Cortex of kidney (tissue), 1 donor: ENCODE measurements at places on chromosomes 2 and 18.

DNA sequence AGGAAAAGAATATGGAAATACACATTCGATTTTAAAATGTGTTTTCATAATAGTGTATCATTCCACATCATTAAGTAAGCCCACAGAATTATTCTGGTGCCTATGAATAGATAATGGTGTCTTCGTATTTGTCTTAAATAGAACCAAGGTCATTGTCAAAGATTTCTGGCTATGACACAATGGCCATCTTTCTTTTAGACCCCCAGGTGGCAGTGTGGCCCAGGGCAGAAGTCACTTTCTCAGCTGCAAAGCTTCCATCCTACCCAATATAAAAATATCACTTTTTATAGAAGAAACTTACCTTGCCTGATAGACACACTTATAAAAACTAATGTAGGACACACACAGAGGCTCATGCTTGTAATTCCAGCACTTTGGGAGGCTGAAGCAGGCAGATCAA is 57.5 kb downstream of the ZRANB3 start:
- no peak for DNase-seq

GRCh38 chr2:9191041-9191481 is 15.6 kb upstream of the ASAP2 start:
- DNase-seq: no peak

GRCh38 chr2:196719110-196719872 is 79.8 kb downstream of the CCDC150 start:
- no peak for DNase-seq

DNA sequence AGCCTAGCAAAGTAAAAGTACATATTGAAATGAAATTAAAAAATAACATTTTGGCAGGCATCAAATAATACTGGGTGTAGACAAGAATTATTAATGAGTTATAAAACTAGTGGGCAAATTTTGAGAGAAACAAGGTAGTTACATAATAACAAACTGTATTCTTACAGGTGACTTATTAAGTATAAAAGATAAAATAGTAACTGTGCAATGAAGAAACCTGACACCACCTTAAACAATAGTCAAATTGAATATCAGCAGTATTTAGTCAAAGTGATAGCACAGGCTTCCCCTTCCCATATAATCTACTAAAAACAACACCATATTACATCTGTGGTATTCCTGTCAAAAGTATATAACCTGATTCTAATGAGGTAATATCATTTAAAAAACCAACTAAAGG is 1099.8 kb upstream of the CRIM1 start:
- DNase-seq: no peak

GRCh38 chr2:1350111-1350510 is 63.2 kb upstream of the TPO start:
- DNase-seq: no peak

- no peak for DNase-seq
Observed at GRCh38 chr2:171883275-171883893, 10.7 kb downstream of the SLC25A12 start.

GRCh38 chr18:75116809-75117208 is 92.1 kb downstream of the PTGR3 start:
- no peak for DNase-seq

GRCh38 chr2:138626148-138626547 is 124.6 kb downstream of the SPOPL start:
- DNase-seq: no peak

- no peak for DNase-seq
Observed at GRCh38 chr2:203908797-203909185, 27.8 kb upstream of the ICOS start.

DNA sequence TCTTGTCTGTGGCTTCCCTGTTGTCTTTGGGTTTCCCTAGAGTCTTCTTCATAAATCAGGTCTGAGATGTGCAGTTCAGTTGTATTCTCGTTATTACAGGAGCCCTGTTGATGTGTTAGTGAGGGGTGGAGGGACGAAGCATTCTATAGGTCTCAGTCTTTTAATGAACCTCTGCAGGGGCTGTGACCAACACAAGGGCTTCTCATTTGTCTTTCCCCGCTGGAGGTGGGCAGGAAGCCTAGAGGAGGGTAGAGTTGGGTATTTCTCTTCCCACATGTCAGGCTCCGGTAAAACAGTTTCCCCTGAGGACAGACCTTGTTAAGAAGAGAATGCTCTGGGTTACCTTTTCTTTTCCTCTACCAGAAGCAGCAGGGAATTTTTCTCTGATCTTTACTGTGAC is 31.2 kb downstream of the PROC start:
- DNase-seq: no peak

DNA sequence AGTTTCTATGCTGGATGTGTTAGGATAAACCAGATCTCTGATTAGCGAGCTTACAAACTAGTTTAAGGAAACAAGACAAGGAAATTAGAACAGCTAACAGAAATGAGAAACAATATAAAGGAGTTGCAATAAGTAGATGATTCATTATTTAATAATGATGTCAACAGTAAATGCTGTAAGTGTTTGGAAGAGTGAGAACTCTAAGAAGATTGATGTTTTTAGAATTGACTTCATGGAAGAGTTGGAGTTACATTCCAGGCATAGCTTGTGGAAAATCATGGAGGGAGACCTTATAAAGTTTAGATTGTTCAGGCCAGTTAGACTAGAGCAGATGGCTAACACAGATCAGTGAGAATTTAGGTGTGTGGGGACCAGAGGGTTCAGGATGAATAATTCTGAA is 32.6 kb downstream of the PPP1R1C start:
- no peak for DNase-seq

GRCh38 chr2:20185176-20186022 is 39.5 kb downstream of the SDC1 start:
- DNase-seq: no peak
